ENCODE measurements at places on chromosomes 7 and 10.

DNA sequence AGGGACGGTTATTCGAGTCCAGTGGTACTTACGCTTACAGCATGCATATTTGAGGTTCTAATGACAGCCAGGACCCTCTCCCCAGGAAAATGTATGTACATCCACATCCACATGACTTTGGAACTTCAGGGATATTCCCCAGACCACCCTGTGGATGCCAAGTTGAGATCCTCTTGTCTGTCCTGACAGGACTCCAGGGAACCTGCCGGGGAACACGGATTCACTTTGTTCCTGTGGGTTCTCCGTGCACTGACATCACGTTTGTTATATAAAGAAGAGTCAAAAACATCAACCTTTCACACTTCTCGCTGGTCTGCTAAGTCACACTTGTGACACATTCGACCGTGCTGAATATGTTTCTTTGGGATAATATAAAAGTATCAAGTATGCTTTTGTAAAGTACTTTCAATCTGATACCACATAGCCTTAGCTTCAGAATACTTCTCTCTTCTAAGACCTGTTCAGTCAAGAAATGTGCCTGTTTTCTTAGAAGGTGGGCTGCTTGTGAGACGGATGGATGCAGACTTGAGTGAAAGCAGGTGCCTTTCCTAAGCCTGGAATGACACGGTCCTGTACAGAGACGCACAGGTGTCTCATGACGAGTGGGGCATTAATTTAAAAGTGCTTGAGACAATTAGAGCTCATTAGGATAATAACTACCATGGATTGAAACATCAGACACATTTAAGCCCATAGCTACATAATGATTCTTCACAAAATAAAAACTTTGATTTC, 38.7 kb downstream of the CALML5 start:
- DNase-seq: no peak

- DNase-seq: no peak
Observed at GRCh38 chr7:20786421-20786778, 286 bp downstream of the SP8 start.

DNA sequence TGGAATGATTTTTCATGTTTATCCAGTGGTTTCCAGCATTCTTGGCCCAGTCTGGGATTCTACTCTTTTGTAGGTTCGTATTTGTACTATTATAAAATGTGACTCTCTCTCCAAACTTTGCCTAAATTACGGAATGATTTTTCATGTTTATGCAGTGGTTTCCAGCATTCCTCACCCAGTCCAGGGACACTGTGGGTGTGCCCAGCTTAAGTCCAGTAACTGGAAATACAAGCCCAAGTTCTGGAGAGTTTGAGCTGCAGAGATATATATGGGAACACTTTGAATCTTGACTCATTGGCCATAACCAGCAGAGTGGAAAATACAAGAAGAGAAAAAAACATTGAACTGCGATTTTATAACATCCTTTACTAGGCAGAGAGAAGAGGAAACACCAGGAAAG, 5.9 kb upstream of the MAGI2 start:
- DNase-seq: no peak

DNA sequence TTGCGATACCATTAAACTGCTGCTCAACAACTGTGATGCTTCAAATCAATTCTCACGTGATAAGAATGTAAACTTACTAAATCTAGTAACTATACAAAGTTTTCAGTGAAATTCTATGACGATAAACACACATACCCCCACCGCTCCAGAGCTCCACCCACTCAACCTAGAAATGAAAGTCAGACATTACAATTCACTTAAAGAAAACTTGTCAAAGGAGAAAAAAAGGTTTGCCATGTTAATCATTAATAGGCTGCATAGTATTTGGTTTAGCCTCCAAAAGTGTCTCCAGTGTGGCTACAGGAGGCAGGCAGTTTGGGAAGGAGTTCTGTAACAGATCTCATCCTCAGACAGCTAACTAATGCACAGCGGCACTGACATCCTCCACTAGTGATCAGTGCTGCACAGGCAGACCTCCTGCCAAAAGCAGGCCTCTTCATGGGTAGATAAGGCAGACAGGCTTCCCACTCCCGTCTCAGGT, 3.1 kb downstream of the HERPUD2 start:
- peak; percentile 41 for DNase-seq

GRCh38 chr7:111137296-111138192, 46.6 kb downstream of the LRRN3 start:
- no peak for DNase-seq

DNA sequence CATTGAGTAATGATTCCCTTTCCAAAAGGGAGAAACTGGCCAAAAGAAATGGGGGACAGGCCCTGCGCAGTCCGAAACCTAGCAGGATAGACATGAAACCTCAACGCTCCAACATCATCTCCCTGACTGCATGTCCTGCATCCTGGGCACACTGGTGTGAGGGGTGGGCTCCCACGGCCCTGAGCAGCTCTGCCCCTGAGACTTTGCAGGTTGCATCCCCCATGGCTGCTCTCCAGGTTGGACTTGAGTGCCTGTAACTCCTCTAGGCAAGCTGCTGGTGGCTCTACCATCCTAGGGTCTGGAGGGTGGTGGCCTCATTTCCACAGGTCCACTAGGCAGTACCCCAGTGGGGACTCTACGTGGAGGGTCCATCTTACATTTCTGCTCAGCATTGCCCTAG, 16.3 kb upstream of the CRYGN start:
- no peak for DNase-seq

- DNase-seq: no peak
Observed at GRCh38 chr7:130152493-130153210, 52.6 kb downstream of the TMEM209 start.

GRCh38 chr7:74262639-74263398, 8.6 kb upstream of the RFC2 start:
- no peak for DNase-seq

- DNase-seq: no peak
Observed at GRCh38 chr10:131532745-131533341, 221.3 kb upstream of the TCERG1L start.

DNA sequence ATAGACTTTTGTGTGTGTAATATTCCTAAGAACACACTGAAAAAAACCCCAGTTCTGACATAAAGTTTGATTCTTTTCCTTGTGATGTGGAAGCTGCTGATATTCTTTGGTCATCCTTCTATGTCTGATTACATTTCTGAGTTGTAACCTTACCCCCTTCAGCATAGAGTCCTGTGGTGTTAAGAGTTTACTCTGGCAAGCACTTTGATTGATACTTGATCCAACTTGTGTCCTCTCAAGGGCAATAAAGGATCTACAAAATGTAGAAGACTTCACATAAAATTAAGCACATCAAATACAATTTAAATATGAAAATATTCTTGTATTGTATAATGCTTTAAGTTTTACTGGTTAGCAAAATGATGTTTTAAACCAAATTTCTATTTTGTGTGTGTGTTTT, 221.7 kb upstream of the DKK1 start:
- no peak for DNase-seq

- DNase-seq: no peak
Observed at GRCh38 chr7:155000795-155001194, 2.1 kb downstream of the PAXIP1 start.

DNA sequence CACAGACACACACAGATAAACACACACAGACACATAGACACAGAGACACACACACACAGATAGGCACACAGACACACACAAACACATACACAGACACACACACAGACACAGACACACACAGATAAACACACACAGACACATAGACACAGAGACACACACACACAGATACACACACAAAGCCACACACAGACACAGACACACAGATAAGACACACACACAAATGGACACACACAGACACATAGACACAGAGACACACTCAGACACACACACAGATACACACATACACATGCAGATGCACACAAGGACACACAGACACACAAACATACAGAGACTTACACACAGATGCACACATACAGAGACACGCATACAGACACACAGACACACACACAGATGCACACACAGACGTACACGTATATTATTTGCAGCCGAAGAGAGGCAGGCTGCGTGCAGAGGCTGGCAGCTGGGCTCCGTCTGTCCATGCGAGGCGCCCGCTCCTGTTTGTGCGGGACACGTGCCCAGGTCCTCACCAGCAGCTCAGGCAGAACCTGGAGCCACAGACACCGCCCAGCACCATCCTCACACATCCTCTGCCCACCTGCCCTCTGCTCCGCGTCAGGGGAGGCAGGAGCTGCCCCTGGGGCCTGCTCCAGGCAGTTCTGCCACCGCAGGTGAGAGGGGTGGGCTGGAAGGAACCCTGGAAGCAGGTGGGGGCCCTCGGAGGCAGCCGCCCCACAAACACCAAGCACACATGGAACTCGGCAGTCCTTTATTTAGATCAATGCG, 1.2 kb downstream of the CALML5 start:
- no peak for DNase-seq

- DNase-seq: no peak
Observed at GRCh38 chr7:81624021-81624592, 145.7 kb downstream of the HGF start.

- no peak for DNase-seq
Observed at GRCh38 chr7:103941976-103942375, 47.5 kb downstream of the RELN start.

DNA sequence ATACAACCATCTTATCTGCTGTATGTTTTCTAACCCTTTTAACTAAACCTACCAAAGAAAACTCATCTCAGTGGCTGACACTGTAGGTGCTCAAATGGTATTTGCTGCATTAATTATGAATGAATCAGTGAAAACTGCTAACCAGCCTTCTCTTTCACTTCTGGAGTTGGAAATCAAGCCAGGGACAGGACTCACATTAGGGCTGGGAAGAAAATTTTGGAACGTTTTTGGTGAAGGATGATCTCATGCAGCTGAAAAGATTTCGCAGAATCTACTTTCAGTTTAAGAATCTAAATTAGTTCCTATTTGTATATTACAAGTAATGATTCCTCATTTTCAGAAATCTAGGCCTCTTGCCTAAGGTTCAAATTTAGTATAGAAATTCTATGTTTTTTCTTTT, 12.9 kb downstream of the MTPN start:
- DNase-seq: no peak

DNA sequence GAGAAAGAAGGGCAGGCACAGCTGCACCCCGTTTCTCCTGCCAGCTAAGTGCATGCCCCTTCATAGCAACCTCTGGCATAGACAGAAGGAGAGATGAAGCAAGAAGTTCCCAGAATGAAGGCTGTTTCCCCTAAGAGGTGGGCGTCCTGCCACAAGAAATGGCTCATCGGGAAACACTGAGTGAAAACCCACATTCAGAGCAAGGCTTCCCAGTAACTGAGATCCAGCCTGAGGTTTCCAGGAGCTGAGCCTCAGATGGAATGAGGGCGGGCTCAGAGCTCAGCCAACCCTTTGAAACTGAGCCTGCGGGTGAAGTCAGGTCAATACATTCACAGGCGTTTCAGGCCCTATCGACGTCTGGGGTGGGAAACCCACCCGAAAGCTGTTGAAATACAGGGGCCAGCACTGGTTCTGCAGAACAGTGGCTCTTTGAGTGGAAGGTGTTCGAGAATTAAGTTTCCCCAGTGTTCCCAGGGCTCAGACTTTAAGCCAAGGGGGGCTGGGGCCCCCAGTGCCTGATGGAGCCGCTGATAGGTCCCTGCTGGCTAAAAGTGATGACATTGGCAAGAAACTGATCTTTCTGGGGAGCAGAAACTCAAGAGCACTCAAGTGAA, 510.2 kb downstream of the RPS24 start:
- no peak for DNase-seq

GRCh38 chr7:113281223-113281622, 162.9 kb upstream of the SMIM30 start:
- no peak for DNase-seq

- no peak for DNase-seq
Observed at GRCh38 chr7:139660317-139661042, 117.3 kb downstream of the HIPK2 start.

- no peak for DNase-seq
Observed at GRCh38 chr10:123149162-123149567, 1.2 kb downstream of the HMX2 start.

- DNase-seq: no peak
Observed at GRCh38 chr7:19009241-19009935, 108.0 kb downstream of the TWIST1 start.

- DNase-seq: no peak
Observed at GRCh38 chr7:27122077-27122910, 8.3 kb downstream of the HOXA4 start.
